Karpas-422 (cell line): ENCODE measurements at places on chromosomes 6 and 20.
A peak's percentile ranks its signal among the peaks of the same experiment; 100 is the strongest.

DNA sequence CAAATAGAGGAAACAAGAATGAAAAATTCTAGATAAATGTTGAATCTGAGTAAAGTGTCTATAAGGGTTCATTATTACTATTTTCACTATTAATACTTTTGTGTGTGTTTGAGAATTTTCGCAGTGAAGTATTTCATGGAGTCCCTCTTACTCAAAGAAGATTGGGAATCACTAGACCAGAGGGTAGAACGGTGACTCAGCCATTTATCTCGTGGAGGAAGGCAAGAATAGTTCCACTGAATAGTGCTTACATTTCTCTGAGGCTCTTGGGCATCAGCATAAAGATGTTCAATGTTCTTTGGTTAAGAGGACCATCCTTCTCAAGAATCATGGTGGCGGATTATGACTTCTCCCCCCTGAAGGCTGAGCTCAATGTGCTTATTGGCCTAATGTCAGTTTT, 376.7 kb upstream of the ARID1B start:
- DNase-seq = no peak

DNA sequence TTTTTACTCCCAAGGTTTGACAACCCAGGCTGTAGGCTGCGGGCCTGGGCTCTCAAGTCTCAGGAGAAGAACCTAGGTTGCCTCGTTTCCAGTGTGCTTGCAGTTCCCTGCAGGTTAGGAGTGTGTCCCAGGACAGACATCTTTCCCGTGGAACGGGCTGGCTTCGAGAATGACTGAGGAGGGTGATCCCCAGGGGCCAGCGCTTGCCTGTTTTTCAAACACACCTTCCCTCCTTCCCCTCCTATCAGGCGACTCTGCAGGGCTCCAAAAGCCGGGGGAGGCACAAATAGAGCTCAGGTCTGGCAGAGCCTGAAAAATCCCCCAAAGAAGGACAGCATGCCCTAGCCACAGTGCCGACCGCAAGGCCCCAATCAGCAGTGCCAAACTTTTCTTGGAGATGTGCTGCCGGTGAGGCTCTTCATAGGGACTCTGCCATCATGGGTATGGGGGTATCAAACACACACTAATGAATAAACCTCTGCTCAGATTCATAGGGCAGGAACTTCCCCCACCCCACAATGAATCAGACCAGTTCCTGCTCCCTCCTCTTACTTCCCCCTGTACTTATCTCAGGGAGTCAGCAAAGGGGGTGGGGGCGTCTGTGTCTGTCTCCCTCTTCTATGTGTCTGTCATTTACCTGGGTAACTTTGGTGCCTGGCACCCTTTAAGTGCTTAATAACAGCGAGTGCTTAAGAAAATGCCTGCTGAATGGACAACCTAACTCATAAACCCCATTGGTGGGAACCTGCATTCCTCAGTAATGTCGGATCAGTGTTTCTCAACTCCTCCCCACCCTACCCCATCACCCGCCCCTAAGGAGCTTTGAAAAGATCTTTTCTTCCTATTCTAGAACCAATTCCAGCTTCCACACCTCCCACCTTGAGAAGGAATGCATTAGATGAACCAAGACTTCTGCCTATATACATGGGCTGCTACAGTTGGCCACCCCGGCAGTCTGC, 1.6 kb downstream of the KCNG1 start:
- no peak for DNase-seq

DNA sequence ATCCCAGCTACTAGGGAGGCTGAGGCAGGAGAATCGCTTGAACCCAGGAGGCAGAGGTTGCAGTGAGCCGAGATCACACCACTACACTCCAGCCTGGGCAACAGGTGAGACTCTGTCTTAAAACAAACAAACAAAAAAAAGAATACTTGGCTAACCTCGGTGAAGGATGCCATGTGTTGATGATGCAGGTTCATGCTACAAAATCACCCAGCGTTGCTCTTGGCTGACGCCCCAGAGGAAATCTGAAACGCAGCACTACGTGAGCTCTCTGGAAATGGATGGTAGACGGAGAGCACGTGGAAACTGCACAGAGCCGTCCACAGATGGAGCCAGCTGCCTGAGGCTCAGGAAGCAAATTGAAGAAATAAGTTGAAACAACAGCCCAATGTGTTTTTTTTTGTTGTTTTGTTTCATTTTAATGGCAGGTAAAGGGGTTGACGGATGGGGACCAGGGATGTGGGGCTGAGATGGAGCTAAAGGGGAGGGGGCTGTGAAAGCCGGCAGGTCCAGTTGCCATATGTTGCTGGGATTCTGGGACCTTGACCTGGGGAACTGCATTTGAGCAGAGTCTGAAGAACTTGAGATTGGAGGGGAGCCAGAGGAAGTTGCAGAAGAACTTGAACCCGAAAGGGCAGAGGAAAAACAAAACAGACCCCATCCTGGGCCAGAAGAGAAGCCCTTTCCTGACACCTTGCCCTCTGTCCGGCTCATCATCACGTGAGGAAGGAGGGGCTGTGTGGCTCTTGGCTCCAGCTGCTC, 12.8 kb upstream of the MANBAL start:
- no peak for DNase-seq

DNA sequence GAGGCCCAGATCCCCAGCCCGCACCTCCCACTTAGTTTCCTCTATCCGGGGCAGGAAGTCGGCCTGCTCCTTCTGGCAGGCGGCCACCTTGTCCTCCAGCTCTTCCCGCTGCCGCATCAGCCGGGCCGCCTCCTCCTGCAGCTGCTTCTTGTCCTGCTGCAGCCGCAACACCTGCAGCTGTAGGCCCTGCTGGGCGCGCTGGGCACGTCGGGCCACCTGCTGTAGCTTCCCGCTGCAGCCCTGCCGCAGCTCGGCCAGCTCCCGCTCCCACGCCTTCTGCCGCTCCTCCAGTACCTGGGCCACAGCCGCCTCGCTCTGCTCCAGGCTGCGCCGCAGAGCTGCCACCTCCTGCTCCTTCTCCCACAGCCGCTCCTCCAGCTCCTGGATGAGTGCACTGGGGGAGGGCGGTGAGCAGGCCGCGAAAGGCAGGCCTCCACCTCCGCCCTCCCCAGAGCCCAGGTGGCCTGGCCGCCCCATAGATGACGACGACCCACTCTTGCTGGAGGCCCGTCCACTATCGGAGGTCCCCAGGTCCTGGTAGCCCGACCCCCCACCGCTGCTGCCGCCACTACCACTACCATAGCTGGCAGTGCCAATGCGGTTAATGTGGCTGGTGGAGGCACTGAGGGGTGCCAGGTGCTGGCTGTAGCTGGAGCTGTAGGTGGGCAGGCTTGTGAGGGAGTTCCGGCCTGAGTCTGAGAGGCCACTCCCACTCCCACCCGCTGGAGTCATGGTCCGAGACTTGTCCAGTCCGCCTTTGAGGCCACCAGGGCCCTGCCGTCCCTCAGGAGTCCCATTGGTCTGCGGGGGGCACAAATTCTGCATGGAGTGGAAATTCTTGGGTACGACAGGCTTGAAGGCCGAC, 6.0 kb upstream of the FASTKD5 start:
- DNase-seq = no peak

DNA sequence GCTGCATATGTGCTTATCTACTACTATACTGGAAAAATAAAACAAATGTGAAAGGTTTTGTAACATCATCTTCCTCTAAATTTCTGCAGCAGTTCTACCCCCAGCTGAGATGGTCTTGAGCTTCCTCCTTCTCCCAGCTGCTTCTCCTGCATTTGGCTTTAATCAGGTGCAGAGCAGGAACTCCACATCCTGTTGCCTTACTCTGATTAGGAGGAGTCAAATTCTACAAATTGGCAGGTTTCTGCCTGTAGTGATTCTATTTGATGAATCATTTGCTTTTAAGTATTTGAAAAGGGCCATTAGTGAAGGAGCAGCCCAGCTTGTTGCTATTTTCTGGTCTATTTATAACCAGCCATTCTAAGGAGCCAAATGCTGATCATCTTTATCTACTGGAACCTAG, 224.5 kb downstream of the GMDS start:
- DNase-seq = no peak

GRCh38 chr6:80502871-80503270, 396.4 kb downstream of the BCKDHB start:
- DNase-seq = no peak

DNA sequence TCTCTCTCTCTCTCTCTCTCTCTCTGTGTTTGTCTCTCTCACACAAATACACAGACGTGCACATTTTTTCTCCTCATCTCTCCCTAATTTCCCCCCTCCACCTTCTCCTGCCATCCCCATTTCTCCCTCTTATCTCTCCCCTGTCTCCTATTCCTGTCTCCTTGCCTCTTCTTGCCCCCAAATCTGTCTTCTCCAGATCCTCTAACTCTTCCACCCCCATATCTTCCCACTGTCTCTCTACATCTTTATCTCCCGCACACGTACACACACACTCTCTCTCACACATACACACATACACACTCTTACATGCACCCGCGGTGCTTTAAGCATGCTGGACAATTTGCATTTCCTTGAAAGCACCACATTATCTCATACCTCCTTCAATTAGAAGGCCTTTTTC, 15.9 kb downstream of the KIZ start:
- DNase-seq = peak; percentile 46

DNA sequence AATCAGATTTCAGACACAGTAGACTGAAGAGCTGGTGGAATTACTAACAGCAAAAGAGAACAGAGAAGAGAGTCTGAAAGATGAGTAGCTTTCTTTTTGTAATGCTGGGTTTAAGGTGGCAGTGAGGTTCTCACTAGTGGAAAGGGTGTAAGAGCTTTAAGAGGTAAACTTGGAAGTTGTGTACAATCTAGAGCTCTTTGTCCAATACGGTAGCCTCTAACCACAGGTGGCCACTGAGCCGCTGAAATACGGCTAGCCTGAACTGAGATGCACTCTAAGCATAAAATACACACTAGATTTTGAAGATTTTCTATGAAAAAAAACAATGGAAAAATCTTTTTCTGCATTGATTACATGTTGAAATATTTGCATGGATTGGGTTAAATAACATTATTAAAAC, 4.0 kb downstream of the ELOVL2 start:
- DNase-seq = no peak

GRCh38 chr20:57810511-57811373, 100.9 kb upstream of the PMEPA1 start:
- DNase-seq = no peak

- no peak for DNase-seq
Measured at GRCh38 chr6:149488815-149489214, 4.0 kb upstream of the ZC3H12D start.

- no peak for DNase-seq
Measured at GRCh38 chr6:167661552-167662044, 165.1 kb upstream of the AFDN start.

- no peak for DNase-seq
Measured at GRCh38 chr6:38316099-38316868, 323.4 kb downstream of the BTBD9 start.

GRCh38 chr20:48189181-48189580, 403.9 kb upstream of the SULF2 start:
- peak; percentile 53 for DNase-seq
